NCI-H2081 treated with DMSO at 0.1 percent for 48 hours (cell line): ENCODE measurements at places on chromosomes 2 and 18.

DNA sequence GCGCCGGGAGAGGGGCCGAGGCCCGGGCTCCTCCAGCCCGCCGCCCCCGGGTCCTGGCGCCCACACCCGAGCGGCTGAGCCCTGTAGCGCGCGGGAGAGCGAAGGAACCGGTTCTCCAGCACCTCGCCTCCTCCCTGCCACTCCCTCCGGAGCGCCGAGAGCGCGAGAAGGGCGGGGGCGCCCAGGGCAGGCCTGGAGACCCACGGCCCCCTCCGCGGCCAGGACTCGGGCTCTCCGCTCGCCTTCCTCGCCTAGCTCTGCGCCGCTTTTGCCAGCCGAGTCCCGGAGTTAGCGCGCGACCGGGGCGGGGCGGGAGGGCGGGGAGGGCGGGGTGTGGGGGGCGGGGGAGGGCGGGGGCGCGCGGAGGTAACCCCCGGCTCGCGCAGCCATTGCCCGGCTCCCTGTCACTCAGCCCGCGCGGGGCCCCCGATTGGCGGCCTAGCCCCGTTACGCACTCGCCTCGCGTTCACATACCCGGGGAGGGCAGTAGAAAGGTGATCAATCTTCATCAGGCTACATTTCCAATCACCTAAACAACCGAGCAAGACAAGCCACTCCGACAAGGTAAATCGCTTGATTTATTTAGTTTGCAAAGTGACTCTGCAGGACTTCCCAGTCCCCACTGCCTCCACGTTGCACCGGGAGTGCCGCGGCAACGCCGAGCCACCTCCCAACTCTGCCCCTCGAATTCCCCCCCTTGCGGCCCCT lies at the start of gene OTX1:
TSS of gene OTX1 (plus strand) at position 497 of the 708 bp plus-strand sequence. CDS start 2,161 bp downstream, outside the sequence.
- DNase-seq = peak; percentile 60

- no peak for DNase-seq
These were observed 45.8 kb upstream of the PDK1 start for GRCh38 chr2:172510088-172510487.

DNA sequence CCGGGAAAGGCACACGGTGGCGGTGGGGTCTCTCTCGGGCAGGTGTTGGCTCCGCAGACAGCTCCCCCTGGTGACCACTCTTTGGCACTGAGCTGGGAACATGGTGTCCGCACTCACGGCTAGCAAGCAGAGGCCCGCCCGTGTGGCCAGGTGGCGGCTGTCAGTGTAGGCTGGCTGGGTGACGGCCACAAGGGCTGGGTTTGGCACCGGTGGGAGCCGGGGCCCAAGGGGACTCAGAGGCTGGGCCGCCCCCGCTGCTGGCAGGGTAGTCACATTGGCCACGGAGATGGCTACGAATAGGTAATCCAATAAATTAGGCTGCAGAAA lies 1071.7 kb downstream of the RPIA start:
- no peak for DNase-seq

DNA sequence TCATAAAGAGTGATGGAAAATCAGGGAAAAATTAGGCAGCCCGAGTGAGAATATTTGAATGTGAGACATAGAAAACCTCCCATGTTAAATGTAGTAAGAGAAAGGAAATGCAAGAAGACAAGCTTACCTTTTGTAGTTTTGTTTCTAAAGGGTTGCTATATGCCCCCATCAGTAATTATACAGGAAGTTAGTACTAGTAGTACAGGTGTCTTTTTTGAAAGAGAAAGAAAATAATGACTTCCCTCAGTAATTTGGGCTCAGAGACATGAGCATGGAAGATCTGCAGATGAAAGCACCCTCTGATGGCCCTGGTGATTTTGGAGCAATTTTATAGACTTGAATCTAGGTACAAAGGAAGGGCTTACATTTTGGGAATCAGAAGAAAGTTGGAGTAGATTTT lies 80.8 kb downstream of the RHBDD1 start:
- no peak for DNase-seq

DNA sequence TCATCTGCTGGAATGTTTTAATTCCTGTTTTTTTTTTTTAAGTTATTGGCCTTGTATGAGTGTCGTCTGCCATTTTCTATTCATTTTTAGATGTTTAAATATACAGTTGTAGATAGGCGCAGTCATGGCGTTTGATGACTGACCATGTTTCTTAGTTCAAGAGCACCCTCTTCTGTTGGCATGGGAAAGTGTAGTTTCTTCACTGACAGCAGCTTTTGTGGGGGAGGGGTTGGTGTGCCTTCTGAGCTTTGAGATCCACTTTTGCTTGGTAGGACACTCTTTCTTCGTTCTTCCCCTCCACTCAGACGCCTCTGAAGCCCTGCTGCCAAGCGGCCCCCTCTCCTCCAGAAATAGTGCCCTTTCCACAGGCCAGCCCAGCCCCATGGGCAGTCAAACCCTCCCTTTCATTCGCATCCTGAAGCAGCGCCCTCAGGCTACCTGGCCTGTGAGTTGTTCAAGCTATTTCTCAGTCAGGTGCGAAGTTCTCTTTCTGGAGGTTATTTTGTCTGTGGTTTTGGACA lies 492.0 kb downstream of the TNS1 start:
- peak; percentile 76 for DNase-seq

GRCh38 chr18:26468931-26469340 lies 79.4 kb downstream of the KCTD1 start:
- DNase-seq = peak; percentile 20
